Esophagus mucosa (tissue), 1 donor: ENCODE measurements at places on chromosomes 2 and 18.
A peak's percentile ranks its signal among the peaks of the same experiment; 100 is the strongest.

DNA sequence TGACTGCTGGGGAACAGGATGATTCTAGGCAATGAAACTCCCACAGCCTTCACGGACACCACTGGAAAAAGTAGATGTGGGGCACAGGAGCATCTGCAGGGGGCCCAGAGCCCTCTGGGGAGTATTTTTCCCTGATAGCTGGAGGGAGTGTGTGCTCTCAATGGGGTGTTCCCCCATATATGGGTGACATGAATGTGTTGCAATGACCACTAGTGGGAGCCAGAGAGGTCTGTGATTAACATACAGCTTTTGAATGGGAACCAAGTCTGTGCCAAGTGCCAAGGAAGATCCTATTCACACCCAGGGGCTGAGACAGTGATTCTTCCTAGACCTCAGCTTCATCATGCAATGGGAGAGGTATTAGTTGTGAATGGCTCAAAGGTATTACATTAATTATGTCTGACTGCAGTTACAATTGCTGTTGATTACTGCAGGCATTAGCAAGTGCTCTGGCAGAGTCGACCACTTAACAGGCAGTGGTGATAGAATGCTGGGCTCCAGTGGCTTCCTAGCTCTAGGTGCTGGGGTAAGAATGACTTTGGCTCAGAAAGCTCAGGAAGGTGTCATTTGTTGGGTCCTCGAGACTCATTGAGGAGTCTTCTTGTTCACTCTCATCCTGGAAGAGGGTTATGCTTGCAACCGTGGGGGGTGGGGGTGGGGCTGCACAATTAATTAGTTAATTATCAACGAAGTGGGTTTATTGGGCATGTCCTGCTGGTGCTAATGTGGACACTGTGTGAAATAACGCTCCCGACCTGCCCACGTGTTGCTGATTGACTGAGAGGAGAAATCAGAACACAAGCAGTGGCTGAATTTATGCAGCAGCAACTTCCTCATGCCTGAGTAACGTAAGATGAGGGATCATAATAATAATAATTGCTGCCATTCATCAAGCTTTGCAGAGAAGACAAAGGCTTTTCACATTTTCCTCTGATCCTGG, 194.1 kb downstream of the CLIP4 start:
- ATAC-seq, result peak; percentile 80

- ATAC-seq, result no peak
Measured at GRCh38 chr2:119716284-119716672, 37.3 kb downstream of the TMEM177 start.

DNA sequence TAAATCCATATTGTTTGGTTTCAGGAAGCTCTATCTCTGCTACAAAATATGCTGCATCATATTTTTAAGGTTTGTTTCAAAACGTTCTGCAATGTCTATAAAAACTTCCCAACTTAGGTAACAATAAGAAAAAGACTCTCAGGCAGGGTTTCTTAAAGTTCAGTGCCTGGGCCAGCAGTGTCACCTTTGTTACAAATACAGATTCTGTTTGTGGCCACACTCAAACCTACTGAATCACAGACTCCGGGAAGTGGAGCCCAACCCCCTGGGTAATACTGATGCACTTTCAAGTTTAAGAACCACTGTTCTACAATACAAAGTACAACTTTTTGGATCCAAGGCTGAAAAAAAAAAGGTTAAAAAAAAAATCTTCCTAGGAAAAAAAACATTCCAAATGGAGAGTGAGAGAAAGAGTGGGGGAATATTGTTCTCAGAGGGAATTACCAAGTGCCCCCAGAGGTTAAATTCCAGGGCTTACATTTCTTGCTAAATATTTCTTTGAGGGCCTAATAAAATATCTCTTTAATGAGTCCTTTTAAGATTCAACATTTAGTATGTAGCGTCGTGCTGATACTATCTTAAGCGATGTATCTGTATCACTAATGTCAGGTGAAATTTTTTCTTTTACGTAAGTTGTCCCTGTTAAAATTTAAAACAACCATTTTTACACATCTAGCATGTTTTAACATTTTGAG, 476.7 kb downstream of the TXNL1 start:
- ATAC-seq, result no peak

DNA sequence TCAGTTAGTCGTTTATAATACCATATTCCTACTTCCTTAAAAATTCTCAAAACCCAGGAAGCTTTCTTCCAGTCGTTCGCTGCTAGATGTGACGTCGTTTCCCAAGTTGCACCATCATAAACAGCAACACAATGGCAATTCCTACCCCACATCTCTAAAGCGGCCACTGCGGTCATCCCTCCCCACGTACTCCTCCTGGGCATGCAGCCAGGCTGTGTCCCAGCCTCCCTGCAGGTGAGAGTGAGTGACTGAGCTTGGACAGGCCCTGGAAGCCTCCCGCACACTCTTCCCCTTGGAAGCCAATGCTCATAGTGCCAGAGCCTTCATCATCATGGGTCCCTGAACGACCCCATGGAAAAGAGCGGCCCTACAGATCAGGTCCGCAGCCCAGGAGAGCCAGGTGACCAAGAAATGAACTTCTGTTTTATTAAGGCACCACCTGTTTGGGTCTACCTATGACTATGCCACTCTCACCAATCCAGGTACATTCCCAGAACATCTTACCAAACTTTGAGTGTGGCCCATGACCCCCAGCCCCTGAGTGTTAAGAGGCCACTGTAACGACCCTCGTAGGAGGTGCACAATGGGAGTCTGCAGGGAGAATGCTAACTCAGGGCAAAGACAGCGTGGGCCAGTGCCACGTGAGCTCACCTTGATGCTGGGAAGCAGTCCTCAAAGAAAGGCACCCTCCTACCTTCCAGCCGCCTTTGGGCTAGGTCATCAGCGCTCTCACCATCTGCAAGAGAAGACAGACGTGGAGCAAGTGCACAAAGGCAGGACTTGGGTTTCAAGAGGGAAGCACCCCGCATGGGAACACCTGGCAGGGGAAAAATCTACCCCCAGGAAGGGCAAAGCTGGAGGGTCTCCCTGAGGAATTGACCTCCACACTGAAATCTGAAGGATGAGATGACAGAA, 74.7 kb upstream of the RAB6C start:
- no peak for ATAC-seq

DNA sequence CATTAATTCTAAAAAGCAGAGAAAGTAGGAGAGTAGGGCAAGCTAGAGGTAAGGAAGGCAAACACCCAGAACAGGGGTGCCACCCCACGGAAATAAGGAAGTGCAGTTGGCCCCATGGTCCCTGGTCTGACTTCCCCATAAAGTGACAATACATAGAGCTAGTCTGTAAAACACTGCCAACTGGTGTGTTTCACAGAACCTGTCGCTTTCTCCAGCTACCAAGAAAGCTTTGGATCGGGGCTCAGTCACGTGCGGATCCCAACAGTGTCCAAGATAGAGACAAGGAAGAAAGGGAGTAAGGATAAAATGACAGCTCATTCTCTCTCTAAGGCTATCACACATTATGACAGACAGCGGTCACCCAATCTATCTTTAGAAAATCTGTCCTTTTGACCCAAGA, 36.4 kb downstream of the TBC1D8 start:
- ATAC-seq, result no peak
